Glutamatergic neuron (in vitro differentiated cells): ENCODE measurements at places on chromosomes 16 and 17.

DNA sequence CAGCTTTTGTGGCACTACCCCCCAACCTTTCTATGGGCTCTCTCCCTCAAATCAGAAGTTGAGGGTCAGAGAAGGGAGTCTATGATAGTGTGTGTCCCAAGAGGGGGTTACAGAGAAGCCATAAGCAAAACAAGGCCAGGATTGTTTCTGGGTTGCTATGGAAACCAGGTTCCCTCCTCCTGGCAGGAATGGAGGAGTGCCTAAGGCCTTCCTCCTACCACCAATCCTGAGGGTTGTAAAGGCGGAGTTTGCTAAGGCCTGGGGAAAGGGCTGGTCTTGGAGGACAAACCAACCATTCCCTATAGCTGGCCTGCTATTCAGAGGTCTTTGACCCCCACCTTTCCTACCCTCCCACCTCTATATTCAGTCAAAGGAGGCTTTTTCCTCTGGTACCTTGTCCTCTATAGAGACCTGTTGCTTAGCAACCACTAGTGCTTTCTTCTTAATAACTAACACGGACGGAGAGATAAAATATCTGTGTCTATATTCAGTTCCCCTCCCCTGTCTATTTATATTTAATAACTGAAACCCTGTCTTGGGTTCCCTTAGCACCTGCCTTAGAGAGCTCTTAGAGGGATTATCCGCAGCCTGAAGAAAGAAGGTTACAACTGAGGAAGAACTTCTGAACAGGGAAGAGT is 43.4 kb downstream of the NEUROD2 start:
- no peak for DNase-seq

DNA sequence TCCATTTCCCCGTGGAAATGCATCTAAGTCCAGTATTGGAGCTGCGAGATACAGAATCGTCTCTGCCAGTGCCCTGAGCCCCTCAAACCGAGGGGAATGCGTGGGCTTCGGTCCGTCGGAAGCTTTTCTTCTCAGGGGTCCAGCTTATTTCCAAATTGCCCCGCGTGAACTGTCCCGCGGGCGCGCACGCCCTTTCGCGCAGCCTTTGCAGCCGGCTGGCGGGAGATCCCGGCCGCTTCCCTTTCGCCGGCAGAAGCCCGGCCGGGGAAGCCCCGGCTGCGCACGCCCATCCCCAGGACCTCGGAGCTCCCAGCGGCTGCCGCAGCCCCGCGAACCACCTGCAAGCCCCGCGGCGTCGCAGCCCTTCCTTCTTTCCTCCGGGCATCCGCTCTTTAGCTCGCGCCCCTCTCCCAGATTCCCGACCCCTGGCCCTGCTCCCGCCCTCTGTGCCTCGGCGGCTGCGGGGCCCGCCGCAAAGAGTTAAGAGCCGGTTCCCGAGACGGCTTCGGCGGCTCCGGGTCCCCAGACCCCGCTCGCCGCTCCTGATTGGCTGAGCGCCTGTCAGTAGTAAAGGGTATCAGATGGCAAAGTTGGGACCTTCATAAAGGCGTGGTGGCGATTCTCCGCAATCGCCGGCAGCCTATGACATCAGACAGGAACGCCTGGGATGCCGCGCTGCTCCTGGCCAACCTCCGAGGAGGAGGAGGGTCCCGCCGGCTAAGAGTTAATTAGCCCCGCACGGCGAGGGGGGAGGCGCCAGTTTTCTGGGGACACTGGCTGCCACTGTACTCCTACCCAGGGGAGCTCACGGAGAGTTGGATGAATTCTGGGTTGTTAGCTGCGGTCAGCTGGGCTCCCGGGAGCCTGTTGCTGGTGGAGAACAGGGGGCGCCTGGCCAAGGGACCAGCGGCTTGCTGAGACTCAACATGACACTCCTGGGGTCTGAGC is at the start of gene MYOCD:
TSS of gene MYOCD (plus strand) at position 628 of the 948 bp plus-strand sequence. CDS start at position 927, 299 bp downstream.
- peak; percentile 70 for DNase-seq

DNA sequence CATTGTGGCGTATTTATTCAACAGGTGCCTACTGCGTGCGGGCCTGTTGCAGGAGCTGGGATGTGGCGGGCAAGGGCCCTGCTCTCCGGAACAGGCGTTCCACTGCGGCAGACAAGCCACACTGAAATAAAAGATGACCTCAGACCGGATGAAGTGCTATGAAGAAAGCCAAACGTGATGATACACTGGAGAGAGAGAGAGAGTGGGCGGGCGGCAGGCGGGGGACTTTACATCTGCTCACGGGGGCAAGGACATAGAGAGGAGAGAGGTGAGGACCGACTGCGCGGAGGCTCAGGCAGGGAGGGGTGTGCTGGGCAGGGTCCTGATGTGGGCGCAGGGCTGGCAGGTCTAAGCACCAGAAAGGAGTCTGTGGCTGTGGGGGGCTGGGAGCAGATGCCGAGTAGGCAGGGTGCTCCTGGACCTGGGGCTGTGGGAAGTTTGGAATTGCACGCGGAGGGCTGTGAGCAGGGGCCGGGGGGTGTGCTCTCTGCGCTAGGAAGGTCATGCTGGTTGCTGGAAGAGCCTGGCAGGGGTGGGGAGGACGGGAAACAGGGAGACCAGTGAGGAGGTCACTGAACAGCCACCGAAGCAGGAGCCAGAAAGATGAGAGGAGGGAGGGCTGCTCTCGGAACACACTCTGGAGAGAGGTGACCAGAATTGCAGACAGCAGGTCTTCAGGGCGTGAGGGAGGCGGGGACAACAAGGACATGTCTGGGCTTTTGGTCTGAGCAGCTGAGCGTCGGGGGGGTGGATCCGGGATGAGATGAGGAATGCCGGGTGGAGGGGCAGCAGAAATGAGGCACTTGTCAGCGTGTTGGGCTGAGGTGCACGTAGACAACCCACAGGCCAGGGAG is 9.9 kb downstream of the MXRA7 start:
- peak; percentile 40 for DNase-seq

GRCh38 chr16:27251541-27252205 is 16.9 kb downstream of the NSMCE1 start:
- DNase-seq = no peak

DNA sequence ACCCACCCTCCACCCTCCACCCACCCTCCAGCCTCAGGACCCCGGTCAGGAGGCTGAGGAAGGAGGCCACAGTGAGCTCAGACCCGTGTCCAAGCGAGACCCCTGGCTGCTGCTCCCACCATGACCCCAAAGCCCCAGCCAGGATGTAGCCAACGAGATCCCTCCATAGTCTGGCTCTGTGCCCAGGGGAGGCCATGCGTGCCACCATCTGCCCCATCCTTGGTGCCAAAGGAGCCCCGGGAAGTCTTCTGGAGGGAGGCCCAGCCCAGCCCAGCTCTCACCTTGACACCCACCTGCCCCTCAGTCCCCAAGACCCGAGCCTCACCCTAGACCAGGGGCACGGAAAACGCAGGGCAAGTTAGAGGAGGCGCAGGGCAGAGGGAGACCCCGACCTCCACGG is 34.2 kb downstream of the PIEZO1 start:
- DNase-seq = no peak

GRCh38 chr16:27511657-27512448 is 37.9 kb downstream of the GTF3C1 start:
- no peak for DNase-seq

DNA sequence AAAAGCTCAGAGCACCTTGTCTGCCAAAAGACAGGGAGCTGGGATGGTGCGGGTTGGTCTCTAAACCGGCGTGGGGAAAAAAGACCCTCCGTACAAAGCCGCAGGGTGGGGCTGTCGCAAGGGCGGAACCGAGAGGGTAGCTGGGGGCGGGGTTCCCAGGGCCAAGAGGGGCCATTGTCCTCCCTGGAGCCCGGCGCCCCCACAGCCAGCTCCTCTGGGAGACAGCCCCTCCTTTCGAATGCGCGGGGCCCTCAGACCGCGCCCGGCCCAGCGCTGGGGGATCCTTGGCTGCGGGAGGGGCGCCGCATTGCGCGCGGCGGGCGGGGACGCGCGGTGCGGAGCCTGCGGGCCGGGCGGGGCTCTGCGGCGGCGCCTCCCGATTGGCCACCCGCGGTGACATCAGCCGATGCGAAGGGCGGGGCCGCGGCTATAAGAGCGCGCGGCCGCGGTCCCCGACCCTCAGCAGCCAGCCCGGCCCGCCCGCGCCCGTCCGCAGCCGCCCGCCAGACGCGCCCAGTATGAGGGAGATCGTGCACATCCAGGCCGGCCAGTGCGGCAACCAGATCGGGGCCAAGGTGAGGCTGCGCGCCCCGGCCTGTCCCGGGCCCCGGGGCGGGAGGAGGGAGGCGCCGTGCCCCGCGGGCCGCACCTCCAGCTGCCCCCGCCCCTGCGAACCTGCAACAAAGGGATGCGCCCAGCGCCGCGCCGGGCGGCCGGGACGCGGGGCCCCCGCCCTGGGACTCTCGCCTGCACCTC is at the start of gene TUBB3:
TSS of gene TUBB3 (plus strand) at position 459 of the 756 bp plus-strand sequence. CDS start at position 519, 60 bp downstream.
- DNase-seq = peak; percentile 95

DNA sequence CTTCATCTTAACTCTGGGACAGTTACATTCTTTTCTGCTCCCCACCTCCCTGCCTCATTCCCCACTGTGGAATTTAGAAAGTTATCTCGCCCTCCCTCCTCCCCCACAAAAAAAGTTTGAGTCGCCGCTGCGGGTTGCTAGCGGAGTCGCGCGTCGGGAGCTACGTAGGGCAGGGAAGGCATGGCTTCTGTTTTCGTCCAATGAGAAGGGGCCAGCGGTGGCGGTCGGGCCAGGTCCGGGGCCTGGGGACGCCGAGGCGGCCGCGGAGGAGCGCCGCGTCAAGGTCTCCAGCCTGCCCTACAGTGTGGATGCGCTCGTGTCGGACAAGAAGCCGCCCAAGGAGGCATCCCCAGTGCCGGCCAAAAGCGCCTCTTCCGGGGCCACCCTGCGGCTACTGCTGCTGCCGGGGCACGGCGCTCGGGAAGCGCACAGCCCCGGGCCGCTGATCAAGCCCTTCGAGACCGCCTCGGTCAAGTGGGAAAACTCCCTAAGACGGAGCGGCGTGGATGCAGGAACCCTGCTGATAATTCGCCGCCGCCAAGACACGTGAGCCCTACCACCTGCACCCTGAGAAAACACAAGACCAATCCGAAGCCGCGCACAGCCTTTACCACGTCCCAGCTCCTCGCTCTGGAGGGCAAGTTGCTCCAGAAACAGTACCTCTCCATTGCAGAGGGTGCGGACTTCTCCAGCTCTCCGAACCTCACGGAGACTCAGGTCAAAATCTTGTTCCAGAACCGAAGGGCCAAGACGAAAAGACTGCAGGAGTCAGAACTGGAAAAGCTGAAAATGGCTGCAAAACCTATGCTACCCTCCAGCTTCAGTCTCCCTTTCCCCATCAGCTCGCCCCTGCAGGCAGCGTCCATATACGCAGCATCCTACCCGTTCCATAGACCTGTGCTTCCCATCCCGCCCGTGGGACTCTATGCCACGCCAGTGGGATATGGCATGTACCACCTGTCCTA is 8.9 kb downstream of the OR4D1 start:
- DNase-seq = peak; percentile 59

DNA sequence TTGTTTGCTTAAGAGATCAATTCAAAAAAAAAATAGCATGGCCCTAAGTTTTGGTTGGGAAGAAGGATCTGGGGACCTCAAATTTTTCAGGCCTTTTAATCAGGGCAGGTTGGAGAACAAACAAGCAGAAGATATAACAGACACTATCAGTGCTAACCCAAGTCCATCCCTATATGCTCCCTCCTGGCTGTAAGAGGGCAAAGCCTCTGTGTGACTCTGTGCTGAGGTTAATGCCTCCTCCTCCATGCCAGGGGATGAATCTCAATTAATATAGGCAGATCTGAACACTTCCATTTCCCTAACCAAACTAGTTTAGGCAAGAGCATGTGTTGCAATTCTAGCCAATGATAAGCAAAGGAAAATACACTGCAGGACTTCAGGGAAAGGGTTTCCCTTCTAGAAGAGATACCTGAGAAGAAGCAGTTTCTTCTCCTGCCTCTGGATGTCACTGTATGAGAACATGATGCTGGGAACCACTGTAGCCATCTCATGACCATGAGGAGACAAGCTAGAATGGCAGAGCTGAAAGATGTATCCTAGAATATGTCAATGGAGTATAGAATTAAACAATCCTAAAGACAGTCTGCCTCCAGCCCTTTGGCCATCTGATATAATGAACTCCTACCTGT is 76.0 kb downstream of the CHD9NB start:
- no peak for DNase-seq

GRCh38 chr16:81280393-81280792 is 34.4 kb upstream of the GAN start:
- no peak for DNase-seq

DNA sequence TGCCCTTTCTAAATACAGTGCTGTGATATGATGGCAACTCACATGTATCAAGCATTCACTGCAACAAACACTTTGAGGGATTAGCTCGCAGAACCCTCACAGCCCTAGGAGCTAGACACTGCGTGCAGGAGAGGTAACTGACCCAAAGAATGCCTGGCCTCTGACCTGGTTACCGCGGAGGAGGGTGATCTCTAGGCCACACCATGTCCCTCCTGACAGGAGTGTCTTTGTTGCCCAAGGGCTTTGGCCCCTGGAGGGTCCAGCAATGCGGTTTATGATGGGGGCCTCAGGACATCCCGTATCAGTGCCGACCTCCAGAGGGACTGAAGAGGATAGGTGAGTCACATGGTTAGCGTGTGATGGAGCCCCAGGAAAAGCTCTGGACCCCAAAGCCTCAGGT is 130.6 kb downstream of the MGAT5B start:
- no peak for DNase-seq

GRCh38 chr17:49516180-49516579 is 21.1 kb downstream of the NGFR start:
- no peak for DNase-seq

GRCh38 chr17:27338536-27338985 is 44.6 kb downstream of the WSB1 start:
- DNase-seq = no peak

GRCh38 chr17:71850812-71851211 is 270.0 kb upstream of the SOX9 start:
- DNase-seq = no peak

- no peak for DNase-seq
Observed at GRCh38 chr17:14557480-14557879, 256.6 kb downstream of the HS3ST3B1 start.

DNA sequence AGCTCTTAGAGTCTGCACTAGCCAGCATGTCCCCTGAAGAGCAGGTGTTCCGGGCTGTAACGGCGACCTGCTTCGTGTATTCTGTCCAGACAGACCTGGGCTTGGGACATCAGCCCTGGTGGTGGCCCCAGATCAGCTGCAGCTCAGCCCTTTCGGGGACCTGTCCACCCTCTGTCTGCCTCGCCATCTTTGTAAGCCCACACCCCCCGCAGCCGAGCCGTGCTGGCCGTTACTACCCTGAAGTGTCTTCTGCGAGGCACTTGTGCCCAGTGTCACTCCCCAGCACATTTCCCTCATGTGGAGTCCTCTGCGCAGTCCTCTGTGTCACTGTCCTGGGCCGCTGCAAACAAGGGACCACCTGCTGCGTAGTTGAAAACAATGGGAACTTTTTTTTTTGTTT is 10.4 kb downstream of the CARD14 start:
- DNase-seq = no peak

DNA sequence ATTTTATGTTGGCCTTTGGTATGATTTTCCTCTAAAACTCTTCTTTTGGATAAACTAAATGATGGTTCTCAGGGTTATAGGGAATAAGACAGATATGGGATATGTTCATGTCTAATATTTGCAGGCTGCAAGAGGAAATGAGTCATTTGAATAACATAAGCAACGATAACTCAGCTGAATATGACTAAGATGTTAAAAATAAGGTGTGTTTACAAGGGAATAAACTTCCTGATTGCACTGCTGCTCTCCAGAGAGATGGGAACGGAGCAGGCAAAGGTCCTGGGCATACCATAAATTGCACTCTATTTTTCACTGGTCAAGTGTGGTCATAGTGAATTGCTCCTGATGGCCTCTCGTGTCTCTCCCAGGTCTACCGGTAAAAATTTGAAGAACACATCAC is 666.2 kb downstream of the TOX3 start:
- DNase-seq = no peak
